ENCODE measurements at places on chromosomes 5 and 9.

DNA sequence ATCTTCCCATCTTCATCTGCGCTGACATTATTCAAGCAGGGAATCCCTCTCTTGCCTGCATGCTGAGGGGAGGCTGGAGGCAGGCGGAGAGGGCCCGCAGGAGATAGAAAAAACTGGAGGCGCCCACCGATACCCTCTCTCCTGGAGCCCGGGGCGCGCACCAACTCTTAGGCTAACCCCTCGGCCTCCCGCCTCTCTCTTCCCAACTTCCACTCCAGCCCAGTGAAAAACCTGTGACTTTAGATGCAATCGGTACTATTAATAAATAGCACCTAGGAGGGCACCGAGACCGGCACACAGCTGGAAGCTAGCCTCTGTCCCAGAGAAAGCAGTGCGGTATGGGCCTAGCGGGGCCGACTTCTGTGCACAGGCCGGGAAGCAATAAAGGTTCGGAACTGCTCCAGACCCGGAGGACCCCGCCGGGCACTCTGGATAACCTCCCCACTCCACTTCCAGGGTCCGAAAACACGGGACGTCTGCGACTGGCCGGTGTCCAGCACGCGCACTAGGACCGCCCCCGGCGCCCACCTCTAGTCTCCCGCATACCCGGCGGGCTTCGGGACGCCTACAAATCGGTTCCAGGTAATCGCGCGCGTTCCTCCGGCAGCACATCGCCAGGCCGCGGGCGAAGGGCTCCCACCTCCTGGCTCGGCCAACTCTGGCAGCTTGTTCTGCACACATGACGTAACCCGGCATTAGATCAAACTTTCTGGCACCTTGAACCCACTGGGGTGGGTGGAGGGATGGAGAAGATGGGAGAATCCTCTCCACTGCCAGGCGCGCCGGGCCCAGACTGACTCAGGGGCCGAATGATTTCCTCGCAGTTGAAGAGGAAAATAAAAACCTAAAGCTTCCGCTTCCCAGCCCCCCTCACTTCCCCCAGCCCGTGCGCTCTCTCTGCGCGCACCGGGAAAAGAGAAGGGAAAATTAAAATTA is 1.4 kb downstream of the EFNA5 start:
- DNase-seq = peak; percentile 72

GRCh38 chr5:125134216-125135081 is 388.0 kb upstream of the ZNF608 start:
- peak; percentile 94 for DNase-seq

- DNase-seq = no peak
Measured at GRCh38 chr5:150651382-150651781, 9.7 kb upstream of the MYOZ3 start.

- no peak for DNase-seq
Measured at GRCh38 chr9:135611142-135611874, 28.0 kb downstream of the GLT6D1 start.
